ENCODE measurements at places on chromosomes 2 and 18.

GRCh38 chr2:24471662-24472061 is 19.4 kb upstream of the NCOA1 start:
- DNase-seq = no peak

DNA sequence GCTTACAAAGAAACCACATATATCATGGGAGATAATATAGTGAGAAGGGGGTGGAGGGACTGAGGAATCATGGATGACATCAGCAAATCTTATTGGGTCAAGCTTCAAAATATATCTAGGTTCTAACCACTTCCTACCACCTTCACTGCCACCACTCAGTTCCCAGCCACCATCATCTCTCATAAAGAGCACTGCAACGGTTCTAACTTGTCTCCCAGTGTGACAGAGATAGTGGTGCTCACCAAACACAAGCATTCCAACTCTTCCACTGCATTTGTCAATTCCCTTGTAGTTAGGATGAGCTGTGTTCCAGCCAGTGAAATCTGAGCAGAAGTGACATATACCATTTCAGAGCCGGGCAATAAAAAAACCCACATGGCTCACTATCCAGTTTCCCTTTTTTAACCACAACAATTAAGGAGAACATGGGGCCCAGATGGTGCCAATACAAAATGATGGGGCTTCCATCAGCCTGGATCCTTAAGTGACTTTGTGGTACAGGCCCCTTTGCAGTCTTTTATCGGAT is 318.1 kb downstream of the NBAS start:
- peak; percentile 6 for DNase-seq

DNA sequence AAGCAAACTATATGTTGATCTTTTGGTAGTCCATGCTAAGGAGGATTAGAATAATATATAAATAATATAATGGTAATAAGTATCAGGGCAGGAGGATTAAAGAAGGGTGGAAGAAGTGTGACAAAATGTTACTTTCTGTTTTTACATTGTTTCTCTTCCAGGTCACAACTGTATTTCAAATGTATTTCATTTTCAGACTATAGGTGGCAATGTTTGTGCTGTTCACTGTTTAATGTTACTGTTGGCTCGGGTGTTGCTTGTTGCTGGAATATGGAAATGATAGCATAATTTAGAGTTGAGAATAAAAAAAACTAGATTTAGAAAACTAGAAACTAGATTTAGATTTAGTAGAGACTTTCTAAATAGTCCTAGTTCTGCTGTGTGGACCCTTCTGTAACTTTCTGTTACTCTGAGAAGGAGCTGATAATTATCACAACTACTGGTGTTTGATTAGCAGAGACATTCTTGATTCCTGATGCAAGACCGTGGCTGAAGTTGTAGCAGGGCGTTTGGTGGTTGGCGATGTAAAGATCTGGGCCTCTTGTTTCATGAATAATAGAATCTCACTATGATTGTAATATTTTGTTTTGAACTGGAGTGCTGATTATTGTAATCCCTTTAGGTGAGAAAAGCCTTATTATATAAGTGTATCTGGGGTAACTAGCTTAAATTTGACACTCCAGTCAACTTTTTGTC is 7.9 kb downstream of the NEDD4L start:
- DNase-seq = no peak

- no peak for DNase-seq
Observed at GRCh38 chr2:176960736-176961520, 251.7 kb upstream of the HNRNPA3 start.

GRCh38 chr2:35220461-35220860 is 1135.1 kb upstream of the CRIM1 start:
- no peak for DNase-seq

- no peak for DNase-seq
Observed at GRCh38 chr2:38534746-38535403, 67.9 kb downstream of the HNRNPLL start.

- no peak for DNase-seq
Observed at GRCh38 chr2:36441816-36442215, 86.2 kb downstream of the CRIM1 start.

DNA sequence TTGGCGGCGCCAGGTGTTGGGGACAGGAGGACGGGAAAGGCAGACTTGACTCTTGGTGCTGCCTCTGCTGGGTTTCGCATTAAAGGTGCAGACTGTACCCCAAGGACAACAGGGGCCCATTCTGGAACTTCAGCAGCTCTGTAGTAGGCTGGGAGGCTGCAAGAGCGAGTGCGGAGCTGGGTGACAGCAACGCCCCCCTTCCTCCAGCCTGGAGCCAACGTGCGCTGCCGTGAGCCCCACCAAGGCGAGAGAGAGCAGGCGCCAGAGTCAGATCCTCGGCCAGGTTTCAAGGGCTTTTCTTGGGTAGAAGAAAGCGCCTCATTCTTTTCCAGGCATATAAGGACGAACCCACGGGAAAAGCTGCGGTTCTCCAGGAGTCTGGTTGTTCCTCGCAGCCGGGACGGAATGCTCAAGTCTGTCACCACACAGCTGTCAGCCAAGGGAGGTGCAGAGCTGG is 1.9 kb downstream of the DOK6 start:
- no peak for DNase-seq

DNA sequence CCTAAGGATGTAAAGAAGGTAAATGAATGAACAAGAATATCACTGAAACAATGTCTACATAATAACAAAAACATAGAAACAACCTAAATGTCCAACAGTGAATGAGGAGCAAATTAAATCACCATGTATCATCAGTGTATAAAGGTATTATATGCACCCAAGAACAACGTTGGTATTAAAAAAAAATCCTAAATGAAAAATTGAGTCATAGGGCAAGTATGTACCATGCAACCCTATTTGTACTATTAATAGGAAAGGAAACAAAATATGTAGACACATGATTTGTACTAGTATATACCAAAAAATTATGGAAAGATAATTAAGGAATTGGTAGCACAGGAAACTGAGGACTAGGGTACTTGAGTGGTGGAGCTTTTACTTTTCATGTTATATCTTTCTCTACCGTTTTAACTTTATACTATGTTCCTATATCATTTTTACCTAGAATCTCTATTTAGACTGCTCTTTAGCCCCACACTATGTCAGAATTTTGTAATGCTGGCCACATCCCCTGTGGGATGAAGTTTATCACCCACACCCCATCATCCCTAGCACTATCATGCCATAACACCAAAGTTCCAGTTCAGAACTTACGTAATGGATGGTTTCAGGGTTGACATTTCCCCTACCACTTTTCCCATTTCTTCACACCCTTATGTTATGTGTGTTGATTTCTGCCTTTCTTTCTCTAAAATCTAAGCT is 25.6 kb downstream of the IKZF2 start:
- DNase-seq = no peak

- no peak for DNase-seq
Observed at GRCh38 chr2:38723173-38723572, 28.0 kb downstream of the SRSF7 start.

DNA sequence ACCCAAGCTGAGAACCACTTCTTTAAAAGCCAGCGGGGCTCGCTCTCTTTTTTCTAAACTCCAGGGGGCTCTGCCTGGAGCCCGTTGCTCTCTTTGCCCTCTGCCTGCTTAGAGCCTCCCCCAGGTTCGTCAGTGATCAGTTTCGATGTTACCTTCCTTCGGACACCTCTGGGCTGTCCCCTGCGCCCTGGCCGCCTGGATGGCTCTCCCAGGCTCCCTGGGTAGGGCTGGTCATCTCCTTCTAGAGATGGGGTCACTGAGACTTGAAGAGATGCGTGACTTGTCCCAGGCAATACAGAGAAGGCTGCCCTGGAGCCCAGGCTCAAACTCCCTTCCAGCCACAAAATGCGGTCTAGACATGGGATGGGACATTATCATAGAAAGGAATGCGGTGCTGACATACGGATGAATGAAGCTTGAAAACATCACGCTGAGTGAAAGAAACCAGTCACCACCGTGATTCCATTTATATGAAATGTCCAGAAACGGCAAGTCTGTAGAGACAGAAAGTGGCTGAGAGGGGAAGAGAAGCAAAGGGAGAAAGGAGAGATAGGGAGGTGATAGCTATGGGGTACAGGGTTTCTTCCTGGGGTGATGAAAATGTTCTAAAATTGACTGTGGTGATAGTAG is 14.6 kb downstream of the KCNF1 start:
- no peak for DNase-seq

DNA sequence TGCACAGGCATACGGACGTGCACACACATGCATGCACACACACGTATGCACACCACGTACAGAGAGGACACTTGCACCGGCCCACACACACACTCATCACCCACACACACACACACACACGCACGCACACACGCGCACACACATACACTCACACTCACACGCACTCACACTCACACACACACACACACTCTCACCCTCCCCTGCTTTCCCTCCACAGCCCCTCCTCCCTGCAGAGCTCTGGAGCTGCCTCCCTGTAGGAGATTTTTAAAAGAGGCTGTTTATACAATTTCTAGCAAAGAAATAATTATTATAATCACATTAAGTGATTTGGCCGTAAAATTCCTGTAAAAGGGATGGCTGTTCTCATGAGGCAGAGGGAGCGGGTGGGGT is 36.5 kb upstream of the SNED1 start:
- DNase-seq = no peak

DNA sequence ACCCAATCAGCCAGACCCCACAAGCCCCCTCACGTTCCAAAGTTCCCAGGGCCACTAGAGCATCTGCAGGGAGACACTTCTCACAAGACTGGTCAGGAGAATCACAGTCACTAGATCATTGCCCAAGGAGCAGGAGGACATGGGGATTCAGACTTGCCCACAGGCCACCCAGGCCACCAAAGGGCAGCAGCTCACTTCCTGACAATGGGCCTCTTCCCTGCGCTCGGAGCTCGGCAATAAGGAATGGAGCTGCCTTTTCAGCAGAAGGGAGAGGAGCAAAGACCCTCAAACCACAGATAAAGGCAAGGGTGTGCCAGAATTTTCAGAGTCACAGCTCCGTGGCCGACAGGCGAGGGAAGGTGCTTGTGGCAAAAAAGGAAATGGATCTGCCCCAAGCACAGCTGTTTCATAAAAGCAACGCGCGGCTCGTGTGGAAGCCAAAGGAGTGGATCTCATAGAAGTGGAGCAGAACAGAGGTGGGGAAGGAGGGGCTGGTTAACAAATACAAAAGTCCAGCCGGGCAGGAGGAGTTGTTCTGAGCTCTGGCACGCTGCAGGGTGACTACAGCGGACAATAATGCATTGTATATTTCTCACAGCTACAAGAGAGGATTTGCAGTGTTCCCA is 72.1 kb downstream of the EDAR start:
- no peak for DNase-seq

GRCh38 chr2:152716805-152717227 is 445 bp downstream of the PRPF40A start:
- DNase-seq = peak; percentile 16

- no peak for DNase-seq
Observed at GRCh38 chr2:22626621-22627020, 758.4 kb upstream of the KLHL29 start.

GRCh38 chr2:106959975-106960682 is 74.2 kb upstream of the ST6GAL2 start:
- no peak for DNase-seq

- DNase-seq = no peak
Observed at GRCh38 chr18:13643261-13643751, 83.1 kb downstream of the FAM210A start.

DNA sequence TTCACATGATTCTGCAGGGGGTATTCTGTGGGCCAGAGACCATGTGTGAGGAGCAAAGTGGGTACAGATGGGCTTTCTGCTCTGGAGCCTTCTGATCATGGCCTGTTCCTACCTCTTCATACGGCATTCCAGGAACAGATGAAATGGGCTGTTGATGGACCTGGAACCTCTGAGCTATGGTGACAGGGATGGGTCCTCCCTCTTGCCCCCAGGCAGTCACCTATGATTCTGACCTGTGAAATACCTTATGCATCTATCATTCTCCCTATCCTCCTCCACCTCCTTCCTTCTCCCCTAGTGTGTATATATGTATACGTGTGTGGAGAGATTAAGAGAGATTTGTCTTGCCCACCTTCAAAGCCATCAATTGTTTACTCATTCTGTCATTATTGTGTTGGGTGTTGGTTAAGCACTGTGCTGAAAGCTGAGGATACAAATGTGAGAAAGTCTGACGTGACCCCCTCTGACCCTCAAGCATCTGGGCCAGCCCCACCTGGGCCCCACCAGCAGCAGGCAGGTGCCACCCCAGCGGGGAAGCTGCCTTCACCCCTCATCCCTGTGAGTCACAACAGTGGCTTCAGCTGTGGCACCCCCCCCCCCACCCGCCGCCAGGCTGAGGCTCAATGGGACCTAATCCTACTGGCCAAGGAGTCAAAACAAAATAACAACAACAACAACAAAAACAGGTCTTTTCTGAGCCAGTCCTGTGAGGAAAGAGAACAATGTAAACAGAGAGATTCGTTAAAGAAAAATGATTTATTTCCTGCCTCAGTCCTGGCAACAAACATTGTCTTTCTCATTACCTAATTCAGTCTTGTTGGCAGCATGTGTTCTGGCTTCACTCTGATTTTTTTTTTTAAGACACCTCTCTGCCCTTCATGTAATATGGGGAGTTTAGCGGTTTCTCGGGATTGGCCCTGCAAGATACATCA is 103.8 kb upstream of the CDC42EP3 start:
- no peak for DNase-seq

DNA sequence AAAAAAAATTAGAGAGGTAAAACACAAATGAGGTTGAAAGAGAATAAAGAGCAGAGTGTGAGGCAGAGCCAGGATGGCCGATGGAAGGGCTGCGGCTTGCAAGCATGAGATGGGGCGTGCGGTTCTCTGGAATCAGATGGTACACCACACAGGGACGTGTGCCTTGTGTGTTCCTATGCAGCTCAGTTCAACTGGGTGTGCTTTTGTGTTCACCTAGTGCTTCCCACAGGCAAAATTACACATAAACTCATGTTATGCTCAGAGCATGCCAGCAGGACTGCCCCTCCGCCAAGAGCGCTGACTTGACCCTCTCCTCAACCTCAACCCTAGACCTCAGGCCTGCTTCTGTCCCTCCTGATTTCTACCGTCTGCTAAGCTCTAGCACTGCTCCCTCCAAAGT is 24.4 kb downstream of the STARD7 start:
- no peak for DNase-seq

- DNase-seq = no peak
Observed at GRCh38 chr2:2455151-2455550, 124.1 kb upstream of the MYT1L start.

DNA sequence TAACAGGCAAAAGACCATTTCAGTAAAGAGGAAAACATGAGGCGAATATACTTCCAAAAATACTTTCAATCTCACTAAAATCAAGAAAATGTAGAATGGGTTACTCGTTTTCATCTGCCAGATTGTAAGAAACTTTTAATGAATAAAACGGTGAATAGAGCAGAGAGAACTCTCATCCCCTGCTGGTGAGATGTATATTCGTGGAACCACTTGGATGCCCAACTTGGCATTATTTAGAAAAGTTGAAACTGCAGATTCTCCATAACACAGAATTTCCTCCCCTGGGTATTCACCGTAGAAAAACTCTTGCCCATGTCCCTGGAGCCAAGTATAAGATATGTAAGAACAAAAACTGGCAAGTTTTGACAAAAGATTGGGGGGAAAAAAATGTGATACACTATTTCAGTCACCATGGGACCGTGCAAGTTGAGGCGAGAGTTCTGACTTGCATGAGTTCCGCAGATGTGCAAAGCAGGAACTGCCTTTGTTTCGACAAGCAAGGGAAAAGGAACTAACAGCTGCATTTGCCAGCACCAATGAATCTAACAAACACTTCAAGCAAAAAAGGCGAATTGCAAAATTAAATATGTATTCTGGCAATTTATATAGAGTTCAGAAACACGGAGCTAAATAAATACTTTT is 14.8 kb downstream of the TIMM21 start:
- DNase-seq = no peak
